CD4-positive, alpha-beta T cell treated with Interleukin-2 at 100 ng/mL for 4 hours (primary cell): ENCODE measurements at places on chromosomes 2 and 18.

GRCh38 chr2:113175042-113175628 is 1.4 kb downstream of the PSD4 start:
- DNase-seq, result peak; percentile 75

GRCh38 chr2:227608561-227609338 is 5.9 kb downstream of the SCYGR3 start:
- peak; percentile 7 for DNase-seq

GRCh38 chr2:55099878-55100820 is 49.9 kb upstream of the RTN4 start:
- DNase-seq, result no peak

GRCh38 chr2:75604484-75604883 is 42.1 kb upstream of the MRPL19 start:
- no peak for DNase-seq

DNA sequence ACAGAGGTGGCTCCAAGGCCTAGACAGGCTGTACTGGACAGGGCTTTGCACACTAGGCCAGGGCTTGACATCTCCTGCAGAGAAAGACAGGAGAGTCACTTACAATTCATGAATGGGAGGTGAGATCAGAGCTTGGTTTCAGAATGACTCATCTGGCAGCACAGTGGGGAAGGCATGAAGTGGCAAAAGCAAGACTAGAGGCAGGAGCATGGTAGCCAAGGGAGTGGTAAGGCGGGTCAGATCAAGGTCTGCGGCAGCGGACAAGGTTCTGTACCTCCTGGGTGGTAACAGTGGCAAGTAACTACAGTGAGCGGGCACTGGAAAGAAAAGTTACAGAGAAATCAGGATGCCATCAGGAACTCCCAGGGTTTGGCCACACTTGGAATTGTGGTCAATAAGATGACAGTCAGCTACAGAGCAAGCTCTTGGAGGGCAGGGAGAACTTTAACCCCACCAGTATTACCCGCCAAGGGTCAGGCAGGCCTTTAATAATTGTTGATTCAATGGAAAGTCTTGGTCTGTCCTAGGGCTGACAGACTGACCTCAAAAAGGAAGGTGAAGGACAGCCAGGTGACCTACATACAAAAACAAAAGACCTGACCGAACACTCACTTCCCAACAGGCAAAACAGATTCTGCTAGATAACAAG is 5.7 kb downstream of the MCFD2 start:
- peak; percentile 9 for DNase-seq

- no peak for DNase-seq
These were observed 103.2 kb downstream of the FAM161A start for GRCh38 chr2:61750624-61751023.

- no peak for DNase-seq
These were observed 10.4 kb downstream of the SERPINB12 start for GRCh38 chr18:63552581-63552980.

- no peak for DNase-seq
These were observed 142.2 kb downstream of the B3GNT2 start for GRCh38 chr2:62338111-62338510.

DNA sequence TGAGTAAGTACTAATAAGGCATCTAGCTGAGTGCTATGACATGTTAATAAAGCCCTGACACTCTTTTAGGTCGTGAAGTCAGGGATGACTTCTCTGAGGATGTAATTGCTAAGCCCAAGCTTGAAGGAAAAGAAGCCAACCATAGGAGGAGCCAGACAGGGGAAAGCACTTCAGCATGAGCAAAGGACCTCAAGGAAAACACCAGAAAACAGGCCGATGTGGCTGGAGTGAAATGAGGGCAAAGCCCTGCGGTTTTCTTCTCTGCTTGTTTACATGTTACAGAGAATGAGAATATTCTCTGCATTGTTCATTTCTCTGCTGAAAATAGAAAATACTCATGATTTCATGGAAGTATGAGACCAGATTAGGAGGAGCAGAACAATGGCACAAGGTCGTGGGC is 112.5 kb upstream of the ARHGAP28 start:
- DNase-seq, result no peak

DNA sequence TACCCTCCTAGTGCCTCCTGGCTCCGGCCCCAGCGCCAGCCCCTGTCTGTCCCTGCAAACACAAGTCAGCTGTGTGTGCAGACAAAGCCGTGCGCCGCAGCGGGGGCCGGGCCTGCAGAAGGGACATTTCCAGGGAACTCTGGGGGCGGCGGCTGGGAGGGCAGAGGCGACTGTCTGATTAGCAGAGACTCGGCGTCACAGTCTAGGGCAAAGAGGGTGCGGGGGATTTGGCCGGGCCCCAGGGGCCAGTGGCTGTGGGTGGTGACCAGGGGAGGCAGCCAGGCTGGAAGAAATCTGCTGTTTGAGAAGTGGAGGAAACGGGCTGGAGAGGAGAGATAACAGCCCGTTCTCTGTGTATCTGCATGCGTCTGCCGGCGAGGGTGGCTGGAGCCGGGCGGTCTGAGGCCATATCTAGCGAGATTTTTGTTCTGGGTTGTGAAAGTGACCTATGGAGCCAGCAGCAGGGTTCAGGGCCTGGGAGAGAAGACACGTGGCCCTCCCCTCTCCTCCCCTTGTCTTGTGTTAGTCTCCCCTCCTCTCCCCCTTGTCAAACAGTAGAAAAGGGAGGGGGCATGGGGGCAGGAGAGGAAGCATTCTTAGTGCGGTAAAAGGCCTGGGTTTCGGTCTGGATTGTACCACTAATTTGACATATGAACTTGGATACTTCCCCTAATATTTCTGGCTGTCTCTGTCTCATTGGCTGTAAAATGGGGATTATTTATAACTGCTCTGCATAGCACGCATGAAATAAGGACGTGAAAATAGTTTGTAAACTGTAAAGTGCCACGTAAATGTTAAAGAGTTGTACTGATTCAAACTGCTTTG is 169.4 kb downstream of the SMAD7 start:
- DNase-seq, result no peak

DNA sequence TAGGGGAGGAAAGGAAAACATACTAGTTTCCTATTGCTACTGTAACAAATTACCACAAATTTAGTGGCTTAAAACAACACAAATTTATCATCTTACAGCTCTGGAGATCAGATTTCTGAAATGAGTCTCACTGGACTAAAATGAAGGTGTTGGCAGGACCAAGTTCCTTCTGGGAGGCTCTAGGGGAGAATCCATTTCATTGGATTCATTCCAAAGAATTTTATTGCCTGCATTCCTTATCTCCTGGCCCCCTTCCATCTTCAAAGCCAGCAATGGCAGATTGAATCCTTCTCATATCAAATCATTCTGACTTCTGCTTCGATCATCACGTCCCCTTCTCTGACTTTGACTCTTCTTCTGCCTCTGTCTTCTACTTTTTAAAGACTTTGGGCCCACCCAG is 250.9 kb downstream of the IRS1 start:
- no peak for DNase-seq

GRCh38 chr2:161373942-161374341 is 42.2 kb upstream of the TBR1 start:
- no peak for DNase-seq

GRCh38 chr2:234313558-234313957 is 183.3 kb downstream of the ARL4C start:
- DNase-seq, result no peak

- DNase-seq, result no peak
These were observed 44.5 kb downstream of the LRATD1 start for GRCh38 chr2:14677039-14677438.

- no peak for DNase-seq
These were observed 2.3 kb upstream of the VSNL1 start for GRCh38 chr2:17538022-17538843.

DNA sequence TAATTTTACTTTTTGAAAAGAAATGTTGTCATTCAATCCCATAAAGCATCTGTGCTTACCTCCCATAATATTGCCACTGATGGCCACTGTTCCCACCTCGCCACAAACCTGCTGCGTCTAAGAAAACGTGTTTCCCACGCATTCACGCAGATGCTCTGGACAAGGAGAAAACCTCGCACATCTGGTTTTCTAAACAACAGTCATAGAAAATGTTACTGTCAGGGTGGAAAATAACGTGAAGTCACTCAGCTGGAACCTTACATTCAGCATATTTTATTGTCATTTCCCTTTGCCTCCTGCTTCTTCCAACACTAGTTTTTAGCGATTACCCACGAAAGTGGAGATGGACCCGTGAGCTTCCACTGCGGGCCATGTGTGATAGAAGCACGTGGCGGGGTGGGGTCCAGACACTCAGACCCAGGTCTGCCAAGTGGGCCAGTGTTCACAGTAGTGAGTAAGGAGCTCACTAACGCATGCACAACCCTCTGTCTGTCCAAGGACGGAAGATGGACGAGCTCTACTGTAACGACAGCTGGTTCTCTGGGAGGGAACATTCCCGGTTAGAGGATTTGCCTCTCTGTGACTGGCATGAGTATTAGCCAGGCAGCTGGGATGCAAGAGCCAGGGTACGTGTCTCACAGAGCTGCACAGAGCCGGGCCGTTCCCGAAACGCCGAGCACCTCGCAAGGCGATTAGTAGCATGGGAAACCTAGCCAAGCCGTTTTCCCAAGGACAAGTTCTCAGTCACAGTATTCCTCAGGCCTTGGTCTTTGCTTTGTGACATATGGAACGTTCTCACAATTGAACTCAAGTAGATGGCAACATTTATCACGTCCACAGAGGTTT is 94.5 kb downstream of the MTCL1 start:
- no peak for DNase-seq

DNA sequence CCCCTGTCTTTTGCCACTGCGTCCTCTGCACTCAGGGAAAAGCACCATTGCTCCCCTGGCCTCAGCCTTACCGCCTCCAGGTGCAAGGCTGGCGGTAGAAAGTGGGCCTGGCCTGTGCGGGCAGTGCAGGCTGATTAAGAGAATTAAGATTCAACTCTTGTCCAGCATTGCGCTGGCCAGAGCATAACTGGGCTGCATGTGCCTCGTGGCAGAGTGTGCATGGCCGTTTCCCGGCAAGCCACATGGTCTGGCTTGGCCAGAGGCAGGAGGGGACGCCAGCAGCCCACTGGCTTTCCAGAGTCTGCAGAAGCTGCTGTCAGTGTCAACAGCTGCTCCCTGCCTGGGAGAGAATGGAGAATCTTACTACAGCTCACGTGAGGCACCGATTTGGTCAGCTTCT is 12.3 kb downstream of the NTSR2 start:
- no peak for DNase-seq

- DNase-seq, result no peak
These were observed 141.7 kb downstream of the DNER start for GRCh38 chr2:229572507-229573271.

DNA sequence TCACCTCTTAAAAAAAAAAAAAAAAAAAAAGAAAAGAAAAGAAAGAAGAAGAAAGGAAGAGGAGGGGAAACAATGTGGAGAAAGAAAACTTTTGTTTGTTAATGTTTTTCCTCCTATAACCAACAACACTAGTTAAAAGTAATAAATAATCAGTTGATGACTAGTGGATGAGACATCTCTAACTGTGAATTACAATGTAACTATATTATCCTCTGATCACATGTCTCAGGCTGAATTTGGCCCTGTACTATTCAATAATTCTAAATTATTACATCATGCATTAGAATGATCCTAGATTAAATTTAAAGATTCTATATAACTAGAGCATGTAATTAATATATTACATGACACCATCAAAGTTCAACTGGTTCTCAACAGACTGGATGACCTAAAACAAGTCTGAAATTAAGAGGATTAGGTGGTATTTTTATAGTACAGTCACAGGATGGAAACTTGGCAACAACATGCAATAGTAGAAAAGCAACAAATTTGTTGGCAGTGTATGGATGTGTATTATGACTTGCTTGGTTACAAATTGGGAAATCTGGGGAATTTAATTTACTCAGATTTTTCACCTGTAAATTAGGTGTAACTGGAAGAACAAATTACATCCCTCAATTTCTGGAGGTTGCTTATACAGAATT is 269.3 kb upstream of the SETBP1 start:
- DNase-seq, result no peak

- DNase-seq, result no peak
These were observed 54.0 kb downstream of the MFSD6 start for GRCh38 chr2:190462181-190462580.

DNA sequence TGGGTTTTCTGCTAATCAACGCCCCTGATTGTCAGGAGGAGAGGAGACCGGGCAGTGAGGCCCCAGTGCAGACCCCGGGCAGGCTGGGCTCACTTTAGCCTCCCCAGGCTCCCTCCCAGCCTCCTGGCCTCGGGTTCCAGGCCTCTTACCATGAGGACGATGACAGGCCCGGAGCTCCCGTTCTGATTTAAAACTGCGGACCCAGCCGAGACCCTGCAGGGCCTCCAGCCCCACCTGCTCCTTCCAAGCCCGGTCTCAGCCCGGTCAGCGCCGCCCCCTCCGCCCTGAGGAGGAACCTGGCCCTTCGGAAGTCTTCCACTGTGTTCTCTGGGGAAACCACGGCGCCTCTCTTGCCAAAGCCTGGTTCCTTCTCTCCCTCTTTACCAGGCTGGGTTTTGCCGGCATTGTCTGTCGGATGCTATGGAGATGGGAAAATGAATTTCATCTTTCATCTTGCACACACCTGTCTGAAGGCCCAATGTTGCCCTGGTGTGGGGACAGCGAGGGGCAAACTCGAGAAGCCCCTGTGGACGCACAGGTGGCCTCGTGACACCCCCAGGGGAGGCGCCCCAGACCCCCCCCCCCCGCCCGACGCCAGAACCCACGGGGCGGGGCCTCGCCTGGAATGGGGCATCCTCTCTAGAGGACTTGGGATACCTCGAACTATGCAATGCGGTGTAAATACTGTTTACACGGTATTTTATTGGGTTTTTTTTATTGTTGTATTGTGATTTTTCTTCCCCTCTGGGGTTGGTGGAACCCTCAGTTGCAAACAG is 37.7 kb upstream of the CTDP1 start:
- DNase-seq, result no peak

DNA sequence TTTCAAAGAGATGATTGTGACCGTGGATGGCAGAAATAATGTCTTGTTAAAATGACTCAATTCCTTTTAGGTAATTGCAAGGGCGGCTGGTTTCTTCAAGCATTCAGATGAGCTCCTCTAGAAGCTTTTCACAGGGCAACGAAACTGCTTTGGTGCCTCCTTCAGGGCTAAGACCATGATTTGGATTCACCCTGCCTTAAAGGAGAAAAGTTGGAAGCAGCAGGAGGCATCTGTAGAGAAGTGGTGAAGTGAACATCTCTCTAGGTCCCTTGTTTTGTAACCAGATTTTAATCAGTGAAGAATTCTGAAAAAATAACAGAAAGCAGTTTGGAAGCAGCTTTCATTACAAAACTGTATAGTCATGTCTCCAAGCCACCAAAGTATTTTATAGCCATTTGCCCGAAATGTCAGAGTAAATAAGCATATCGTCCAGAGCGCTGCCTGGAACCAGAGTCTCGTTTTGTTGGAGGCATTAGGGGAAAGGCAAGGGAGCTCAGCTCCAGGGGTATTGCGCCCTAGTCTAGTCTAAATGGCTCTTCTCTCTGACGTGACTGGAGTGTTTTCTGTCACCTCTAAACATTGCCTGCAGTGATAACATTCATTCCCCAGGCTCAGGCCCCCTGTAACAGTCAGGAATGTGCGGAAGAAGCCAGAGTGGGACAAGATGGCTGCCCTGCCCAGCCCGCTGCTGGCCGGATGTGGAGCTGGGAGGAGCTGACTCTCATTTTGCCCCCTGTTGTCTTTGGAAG is 57.8 kb upstream of the ITGB6 start:
- no peak for DNase-seq

DNA sequence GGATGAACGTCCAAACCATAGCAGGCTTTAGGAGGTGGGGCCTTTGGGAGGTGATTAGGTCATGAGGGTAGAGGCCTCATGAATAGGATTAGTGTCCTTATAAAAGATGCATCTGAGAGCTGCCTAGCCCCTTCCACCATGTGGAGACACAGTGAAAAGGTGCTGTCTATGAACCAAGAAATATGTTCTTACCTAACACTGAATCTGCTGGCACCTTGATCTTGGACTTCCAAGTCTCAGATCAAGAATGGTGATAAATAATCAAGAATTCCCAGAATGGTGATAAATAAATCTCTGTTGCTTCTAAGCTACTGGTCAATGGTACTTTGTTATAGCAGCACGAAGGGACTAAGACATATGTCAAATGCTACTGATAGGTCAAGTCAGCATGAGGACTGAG is 15.1 kb upstream of the DYTN start:
- no peak for DNase-seq
